ENCODE measurements at places on chromosomes 3 and 15.

DNA sequence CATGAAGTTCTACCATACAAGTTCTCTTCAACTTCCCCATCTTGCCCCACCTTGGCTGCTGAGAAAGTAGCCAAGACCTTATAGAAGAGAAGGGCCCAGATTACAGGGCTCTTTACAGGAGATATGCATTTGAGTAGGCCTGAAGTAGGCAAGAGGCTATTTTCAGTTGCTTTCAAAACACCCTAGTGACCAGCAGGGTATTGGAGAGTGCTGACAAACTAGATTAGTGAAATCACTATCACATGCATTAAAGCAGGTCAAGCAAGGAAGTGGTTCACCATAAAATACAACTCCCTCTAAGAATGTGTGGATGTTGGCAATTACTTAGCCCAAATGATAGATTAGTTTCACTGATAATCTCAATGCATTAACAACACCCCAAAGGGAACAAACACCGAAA, 2.7 kb upstream of the LZTFL1 start:
- DNase-seq = no peak

DNA sequence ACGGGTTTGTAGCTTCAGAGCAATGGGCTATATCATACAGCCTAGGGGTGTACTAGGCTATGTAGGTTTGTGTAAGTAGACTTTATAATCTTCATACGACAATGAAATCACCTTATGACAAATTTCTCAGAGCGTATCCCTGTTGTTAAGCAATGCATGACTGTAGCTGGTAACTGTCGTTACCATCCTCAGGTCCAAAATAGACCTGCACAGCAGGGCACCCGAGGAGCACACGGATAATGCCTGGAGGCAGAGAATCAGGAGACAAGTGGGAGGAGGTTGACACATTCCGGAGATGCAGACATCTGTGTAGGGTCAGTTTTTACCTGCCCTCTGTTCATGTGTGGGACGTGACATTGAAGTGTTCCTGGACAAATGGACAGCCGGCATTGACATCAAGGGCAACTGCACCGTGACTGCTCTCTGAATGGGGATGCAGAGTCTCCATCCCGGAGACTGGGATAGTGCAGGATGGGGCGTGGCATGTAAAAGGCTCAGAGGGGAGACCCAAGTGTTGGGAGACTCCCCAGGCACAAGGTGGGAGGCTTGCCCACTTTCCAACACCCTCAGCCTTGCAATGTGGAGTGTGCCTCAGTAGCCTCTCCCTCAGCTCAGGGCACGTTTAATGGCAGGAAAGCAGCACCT, 45.9 kb upstream of the PGPEP1L start:
- no peak for DNase-seq

GRCh38 chr3:173225351-173225750, 84.3 kb upstream of the SPATA16 start:
- DNase-seq = no peak

DNA sequence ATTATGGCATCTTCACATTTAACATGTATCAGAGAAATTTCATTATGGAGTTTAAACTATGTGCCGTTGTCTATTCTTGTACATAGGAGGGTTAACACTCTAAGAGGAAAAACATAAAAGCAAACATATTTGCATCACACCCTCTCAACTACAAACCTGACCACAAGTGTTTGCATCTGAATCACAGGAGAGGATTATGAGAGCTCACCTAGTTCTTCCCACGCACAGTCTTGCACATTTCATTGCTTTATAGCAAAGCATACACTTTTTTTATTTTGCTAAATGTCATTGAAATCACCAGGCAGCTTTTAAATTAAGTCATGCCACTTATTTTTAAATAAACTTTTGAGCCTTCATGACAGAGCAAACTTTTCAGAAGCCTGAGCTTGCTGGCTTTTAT, 12.5 kb downstream of the TRAT1 start:
- DNase-seq = no peak

DNA sequence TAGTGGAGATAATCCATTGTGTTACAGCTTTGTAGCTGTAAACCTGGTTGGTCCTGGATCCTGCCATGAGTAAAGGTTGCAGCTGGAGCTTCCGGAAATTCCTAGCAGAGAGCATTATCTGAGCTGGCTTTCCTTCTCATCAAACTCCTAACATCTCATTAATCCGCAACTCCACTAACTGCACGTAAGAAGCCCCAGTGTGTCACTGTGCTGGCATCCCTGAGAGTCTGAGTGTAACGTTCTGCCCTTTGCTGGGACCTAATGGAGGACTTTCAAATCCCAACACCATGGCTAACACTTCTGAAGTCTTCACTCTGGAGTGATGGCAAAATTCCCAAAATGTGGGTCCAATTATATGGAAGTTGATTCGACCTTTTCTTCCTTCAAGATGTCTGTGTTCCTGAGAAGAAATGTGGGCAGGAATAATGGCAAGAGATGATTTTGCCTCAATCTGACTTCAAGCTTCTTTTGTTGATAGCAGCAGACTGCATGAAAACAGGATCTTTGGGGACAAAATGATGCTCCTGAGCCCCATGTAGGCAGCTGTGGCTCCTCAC, 9.6 kb upstream of the TRPM1 start:
- no peak for DNase-seq

GRCh38 chr3:4907050-4907449, 72.2 kb upstream of the BHLHE40 start:
- DNase-seq = no peak

DNA sequence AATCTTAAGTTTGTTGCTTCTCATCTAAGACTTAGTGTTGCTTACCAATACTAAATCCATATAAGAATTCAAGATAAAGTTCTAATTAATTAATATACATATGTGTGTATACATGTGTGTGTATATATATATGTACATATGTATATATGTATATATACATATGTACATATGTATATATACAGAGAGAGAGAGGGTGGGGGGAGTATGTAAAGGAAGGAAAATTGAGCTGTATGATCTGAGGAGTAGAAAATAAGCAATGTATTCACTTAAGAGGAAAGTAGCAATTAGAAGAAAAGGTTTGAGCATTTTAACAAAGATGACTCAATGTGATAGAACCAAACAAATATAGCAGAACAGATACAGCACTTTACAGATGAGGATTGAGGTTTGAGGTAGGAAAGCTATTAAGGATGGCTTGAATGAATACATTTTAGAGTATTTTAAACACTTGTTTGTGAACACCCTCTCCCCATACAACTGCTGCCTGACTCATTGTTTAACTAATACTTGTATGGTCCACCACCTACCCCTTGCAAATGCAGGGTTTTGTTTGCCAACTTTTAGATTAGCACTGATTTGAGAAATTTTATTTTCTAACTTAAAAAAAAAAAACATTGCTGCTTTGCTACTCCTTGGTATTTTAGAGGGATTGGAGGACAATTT, 681.1 kb upstream of the CADM2 start:
- DNase-seq = no peak

- DNase-seq = no peak
These were observed 3.9 kb downstream of the HHLA2 start for GRCh38 chr3:108300103-108300849.

GRCh38 chr3:2375376-2375775, 276.7 kb downstream of the CNTN4 start:
- no peak for DNase-seq

- no peak for DNase-seq
These were observed 37.2 kb downstream of the ECT2 start for GRCh38 chr3:172787746-172788145.

GRCh38 chr3:197378985-197379718, 80.7 kb upstream of the DLG1 start:
- no peak for DNase-seq

- no peak for DNase-seq
These were observed 1.3 kb upstream of the MEF2A start for GRCh38 chr15:99564221-99565048.

GRCh38 chr15:63198371-63199250, 9.2 kb downstream of the RAB8B start:
- no peak for DNase-seq

DNA sequence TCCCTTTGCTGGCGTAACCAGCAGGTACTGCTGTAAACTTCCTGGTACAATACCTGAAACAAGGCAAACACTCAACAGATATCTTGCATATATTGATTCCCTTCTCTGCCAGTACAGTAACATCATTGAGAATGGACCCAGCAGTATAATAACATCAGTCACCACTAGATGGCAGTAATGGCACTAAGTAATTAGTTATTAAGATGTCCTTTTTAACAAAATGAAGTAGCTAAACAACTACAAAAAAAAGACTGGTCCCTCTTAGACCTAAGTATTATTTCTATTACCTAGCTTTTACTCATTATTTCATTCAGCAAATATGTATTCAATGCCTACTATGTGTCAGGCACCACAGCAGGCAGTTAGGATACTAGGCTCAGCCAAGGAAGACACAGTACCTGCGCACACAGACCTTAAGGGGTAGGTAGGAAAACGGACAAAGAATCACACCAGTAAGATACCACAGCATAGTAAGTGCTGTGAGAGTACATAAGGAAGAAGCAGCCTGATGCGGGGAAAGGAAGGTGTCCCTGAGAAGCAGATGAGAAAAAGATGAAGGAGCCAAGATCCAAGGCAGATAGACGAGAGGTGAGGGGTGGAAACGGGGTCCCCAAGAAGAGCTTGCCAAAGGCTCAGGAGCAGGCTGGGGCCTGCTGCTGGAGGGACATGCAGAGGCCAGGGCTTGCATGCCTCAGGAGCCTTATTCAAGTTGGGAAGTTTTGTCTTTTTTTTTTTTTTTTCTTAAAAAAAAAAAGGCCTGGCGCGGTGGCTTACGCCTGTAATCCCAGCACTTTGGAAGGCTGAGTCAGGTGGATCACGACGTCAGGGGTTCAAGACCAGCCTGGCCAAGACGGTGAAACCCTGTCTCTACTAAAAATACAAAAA, 102.7 kb upstream of the CHD2 start:
- no peak for DNase-seq

- no peak for DNase-seq
These were observed 7.5 kb upstream of the IGSF11 start for GRCh38 chr3:119042162-119042561.

- DNase-seq = no peak
These were observed 3.2 kb downstream of the LRRFIP2 start for GRCh38 chr3:37171144-37171543.

DNA sequence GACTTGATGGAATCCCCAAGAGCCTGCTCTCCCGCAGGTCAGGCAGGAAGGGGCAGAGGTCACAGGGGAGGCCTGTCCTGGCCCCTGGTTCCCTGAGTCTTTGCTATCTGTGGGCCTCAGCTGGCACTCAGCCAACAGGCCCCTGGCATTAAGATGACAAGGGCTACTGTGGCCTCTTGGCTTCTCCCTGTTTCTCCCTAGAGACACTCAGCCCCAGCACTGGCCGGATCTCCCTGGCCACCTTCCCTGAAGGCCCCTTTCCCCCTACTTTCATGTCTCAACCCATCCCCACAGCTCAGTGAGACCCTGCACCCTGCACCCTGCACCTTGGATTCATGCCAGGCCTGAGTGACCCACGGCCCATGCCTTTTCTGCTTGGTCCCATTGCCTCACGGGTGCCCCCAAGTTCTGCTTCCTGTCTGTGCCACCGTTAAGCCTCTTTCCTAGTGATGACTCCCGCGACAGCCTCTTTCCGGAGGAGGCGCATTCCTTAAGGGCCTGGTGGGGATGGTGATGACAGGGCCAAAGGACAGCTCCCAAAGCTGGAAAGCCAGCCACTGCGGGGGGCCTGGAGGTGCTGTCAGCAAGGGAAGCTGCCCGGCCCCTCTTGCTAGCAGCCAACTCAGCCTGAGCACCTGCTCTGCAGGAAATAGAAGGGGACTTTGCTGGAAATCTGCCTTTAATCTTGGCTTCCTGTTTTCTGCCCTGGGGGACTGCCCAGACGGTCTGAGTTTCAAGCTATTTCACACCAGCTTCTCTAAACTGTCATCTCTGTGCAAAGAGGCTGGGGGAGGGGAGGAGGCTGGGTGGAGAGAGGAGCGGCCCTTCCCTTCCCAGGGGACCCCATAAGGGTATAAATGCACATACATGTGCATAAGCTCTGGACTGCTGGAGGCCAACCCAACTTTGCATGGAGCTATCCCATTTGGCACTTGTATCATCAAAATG, 4.8 kb upstream of the CSK start:
- DNase-seq = no peak
